ENCODE measurements at places on chromosomes 4 and X.

- DNase-seq, result no peak
- H3K27ac ChIP-seq, result no peak overlapping the region
- H3K27me3 ChIP-seq, result no peaks in the 10 kb centered on the region
- no peaks in the 10 kb centered on the region for H3K4me1 ChIP-seq
- no peak overlapping the region for H3K4me3 ChIP-seq
- no peaks in the 10 kb centered on the region for H3K36me3 ChIP-seq
These were observed 43.2 kb upstream of the CCDC149 start for GRCh38 chr4:24956091-24956490.

DNA sequence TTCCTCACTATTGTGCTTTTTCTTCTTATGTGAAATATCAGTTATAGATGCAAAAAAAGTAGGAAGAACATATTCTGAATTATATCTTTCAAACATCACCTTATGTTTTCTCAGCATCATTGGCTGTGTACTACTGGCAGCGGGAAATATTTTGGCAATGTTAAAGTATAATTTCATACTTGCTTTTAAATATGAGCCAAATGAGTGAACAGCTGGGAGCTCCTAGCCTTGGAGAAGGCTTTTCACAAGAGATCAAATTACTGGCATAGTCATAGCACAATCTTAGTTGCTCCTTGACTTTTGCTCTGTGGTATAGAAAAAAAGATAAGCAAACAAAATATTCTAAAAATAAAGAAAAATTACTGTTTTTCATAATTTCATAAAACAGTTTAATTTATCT, 1575.8 kb upstream of the PABPC4L start:
- H3K36me3 ChIP-seq, result no peaks in the 10 kb centered on the region
- H3K4me3 ChIP-seq, result no peak overlapping the region
- H3K4me1 ChIP-seq, result no peaks in the 10 kb centered on the region
- DNase-seq, result no peak
- no peak overlapping the region for H3K27ac ChIP-seq

GRCh38 chr4:86791126-86791525, 58.1 kb downstream of the SLC10A6 start:
- H3K36me3 ChIP-seq, result no peaks in the 10 kb centered on the region
- H3K4me3 ChIP-seq, result no peak overlapping the region
- H3K4me1 ChIP-seq, result no peaks in the 10 kb centered on the region
- H3K27ac ChIP-seq, result no peak overlapping the region
- no peak for DNase-seq
- no peaks in the 10 kb centered on the region for H3K27me3 ChIP-seq

GRCh38 chr4:107006218-107006617, 29.9 kb downstream of the DKK2 start:
- no peak for DNase-seq
- no peaks in the 10 kb centered on the region for H3K27me3 ChIP-seq
- H3K4me1 ChIP-seq, result no peaks in the 10 kb centered on the region
- no peaks in the 10 kb centered on the region for H3K36me3 ChIP-seq

DNA sequence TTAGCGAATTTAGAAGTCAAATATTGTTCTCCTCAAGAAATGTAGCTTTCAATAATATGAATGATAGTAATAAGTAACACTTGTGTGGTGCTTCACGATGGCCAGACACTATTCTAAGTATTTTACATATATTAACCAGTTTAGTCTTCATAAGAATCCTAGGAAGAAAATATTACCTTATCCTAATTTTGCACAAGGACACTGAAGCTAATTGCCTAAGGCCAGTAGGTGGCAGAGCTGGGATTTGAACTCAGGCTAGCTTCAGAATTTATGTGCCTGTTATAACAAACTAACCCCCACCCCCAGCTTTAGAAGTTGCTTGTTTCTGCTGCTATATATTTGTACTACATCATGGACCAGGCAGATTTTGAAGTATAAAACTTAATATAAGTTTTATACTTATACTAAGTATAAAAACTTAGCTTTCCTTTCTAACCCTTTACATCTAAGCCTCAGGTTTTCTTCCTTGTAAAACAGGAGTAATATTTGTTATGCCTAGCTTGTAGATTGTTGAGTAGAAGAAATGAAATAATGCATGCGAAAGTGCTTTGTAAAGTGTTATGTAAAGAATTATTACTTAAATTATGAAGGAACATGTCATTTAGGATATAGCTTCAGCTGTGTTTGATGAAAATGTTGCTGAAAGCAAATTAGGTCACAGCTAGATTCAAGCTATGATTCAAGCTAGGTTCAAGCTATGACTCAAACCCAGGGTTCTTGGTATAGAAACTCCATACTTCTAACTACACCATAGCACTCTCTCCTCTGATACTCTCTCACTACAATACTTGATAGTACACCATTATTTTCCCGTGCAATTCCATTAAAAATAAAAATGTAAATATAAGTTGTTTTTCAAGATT, 4.2 kb upstream of the CDS1 start:
- no peaks in the 10 kb centered on the region for H3K36me3 ChIP-seq
- DNase-seq, result no peak
- no peak overlapping the region for H3K27ac ChIP-seq
- no peaks in the 10 kb centered on the region for H3K4me1 ChIP-seq

- H3K36me3 ChIP-seq, result no peaks in the 10 kb centered on the region
- no peak overlapping the region for H3K4me3 ChIP-seq
- peaks cover 30% of the 10 kb centered on the region for H3K4me1 ChIP-seq
- H3K27me3 ChIP-seq, result no peaks in the 10 kb centered on the region
- peak overlapping the region; percentile 58 for H3K27ac ChIP-seq
These were observed 68.8 kb downstream of the TECRL start for GRCh38 chr4:64340218-64341110.

- H3K27me3 ChIP-seq, result no peaks in the 10 kb centered on the region
- H3K36me3 ChIP-seq, result peaks cover 33% of the 10 kb centered on the region
- no peak overlapping the region for H3K27ac ChIP-seq
- H3K4me1 ChIP-seq, result peaks cover 8% of the 10 kb centered on the region
- no peak for DNase-seq
- no peak overlapping the region for H3K4me3 ChIP-seq
These were observed 32.4 kb upstream of the UGDH start for GRCh38 chr4:39559626-39560025.

DNA sequence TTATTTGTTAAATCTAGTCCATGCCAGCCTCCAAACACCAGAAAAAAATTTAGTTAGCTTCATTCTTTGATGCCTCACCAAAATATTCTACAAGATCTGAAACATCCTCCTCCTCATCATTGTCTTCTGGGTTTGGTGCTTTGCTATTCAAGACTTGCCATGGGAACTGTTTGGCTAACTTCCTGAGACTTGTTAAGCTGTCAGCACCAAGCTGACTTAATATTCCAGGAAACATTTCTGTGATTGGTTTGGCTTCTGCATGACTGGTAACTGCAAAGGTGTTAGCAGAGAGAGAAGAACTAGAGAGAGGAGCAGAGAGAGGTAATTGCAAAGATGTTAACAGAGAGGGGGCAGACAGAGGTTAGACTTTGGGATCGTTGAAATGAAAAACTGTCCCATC, 101.3 kb downstream of the PALLD start:
- H3K36me3 ChIP-seq, result no peaks in the 10 kb centered on the region
- DNase-seq, result no peak
- no peak overlapping the region for H3K27ac ChIP-seq

DNA sequence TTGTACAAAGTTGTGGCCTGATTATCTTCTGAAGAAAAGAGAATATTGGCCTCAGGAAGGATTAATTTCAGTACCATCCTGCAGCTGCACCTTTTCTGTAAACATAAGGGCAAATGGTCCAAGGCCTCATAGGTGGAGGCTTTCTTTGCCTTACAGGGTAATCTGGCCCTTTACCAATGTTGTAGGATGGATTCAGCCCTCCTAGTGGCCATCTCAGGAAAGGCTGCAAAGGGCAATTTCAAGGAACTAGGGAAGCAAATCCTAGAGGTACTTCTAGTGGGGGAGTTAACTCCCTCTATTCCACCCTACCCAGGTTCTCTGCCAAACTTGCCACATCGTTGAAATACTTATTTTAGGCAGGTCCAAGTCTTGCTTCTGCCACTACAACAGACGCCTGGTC, 57.6 kb downstream of the UGT2B11 start:
- H3K4me3 ChIP-seq, result no peak overlapping the region
- no peak for DNase-seq
- H3K27me3 ChIP-seq, result no peaks in the 10 kb centered on the region
- no peaks in the 10 kb centered on the region for H3K4me1 ChIP-seq
- H3K27ac ChIP-seq, result no peak overlapping the region
- no peaks in the 10 kb centered on the region for H3K36me3 ChIP-seq

DNA sequence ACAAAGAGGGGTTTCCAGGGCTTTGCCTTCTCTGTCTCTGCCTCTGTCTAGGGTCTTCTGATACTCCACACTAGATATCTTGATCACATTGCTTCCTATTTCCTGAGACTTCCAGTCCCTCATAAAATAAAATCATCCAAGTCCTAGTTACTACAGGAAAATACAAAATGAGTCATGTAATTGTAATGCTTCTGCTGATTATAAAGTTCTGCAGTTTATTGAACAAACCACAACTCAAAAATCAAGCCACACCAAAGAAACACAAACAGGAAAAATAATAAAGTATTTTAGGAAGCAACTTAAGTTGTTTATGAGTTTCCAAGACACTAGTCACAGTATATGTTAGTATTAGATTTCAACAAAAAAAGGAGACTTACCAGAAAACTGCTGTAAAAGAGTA, 695.1 kb upstream of the GALNTL6 start:
- no peak overlapping the region for H3K4me3 ChIP-seq
- H3K27ac ChIP-seq, result no peak overlapping the region
- no peaks in the 10 kb centered on the region for H3K36me3 ChIP-seq
- H3K27me3 ChIP-seq, result no peaks in the 10 kb centered on the region
- no peak for DNase-seq

- H3K4me1 ChIP-seq, result no peaks in the 10 kb centered on the region
- H3K27ac ChIP-seq, result no peak overlapping the region
- H3K27me3 ChIP-seq, result no peaks in the 10 kb centered on the region
- DNase-seq, result no peak
- no peaks in the 10 kb centered on the region for H3K36me3 ChIP-seq
- H3K4me3 ChIP-seq, result no peak overlapping the region
These were observed 324.3 kb downstream of the GPAT3 start for GRCh38 chr4:83860200-83860599.

DNA sequence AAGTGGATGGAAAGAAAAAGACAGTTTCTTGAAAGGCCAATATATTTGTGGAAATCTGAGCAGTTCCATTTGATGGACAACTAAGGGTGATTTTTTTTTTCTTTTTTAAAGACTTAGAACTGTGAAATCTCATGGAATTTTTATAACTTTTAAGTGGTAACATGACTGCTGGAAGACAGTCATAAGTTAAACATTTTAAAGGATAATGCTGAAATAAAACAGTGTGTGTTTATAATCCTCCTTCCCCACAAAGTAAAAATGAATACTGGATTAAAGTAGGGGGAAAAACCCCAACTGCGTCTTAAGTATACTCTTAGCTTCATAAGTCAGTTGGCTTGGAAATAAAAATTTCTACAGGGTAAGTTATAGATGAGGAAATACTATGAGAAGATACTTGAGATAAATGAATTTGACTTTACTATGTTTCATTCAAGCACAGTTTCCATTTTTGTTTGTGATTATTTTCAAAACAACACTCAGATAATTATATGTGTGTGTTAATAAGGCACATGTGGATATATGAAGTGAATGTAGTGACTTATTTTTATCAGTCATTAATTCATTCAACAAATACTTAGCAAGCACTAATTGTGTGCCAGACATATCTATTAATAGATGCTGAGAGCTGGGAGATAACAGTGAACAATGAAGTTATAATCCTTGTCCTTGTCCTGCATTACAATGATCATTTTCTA, 129.2 kb upstream of the ETNPPL start:
- H3K4me1 ChIP-seq, result no peaks in the 10 kb centered on the region
- no peak overlapping the region for H3K27ac ChIP-seq
- H3K4me3 ChIP-seq, result no peak overlapping the region
- H3K36me3 ChIP-seq, result no peaks in the 10 kb centered on the region

Measured in heart left ventricle (tissue), 16 donors.